ENCODE measurements at places on chromosomes 6 and 20. TPM values are rescaled to one million over a fixed set of nuclear protein-coding genes. Genes with fewer than 3 reads are reported as not detected.

Gene PDE7B
- total RNA-seq: 14.6 TPM

Gene GINS1
- total RNA-seq: 3.8 TPM

Gene SH3BGRL2
- 30.8 TPM for total RNA-seq

Gene TNFRSF6B
- total RNA-seq: 1.1 TPM

Gene FOXF2
- total RNA-seq: 15.4 TPM

Gene COL10A1
- not detected for total RNA-seq

Gene KCNG1
- 1.3 TPM for total RNA-seq

Gene TCP1
- 202 TPM for total RNA-seq

Gene OR2H2
- not detected for total RNA-seq

Gene NELFE
- total RNA-seq: 79.7 TPM

Gene RIPOR2
- 21.3 TPM for total RNA-seq

Gene BTBD3
- 62.8 TPM for total RNA-seq

Gene RNF182
- total RNA-seq: 0.51 TPM

Gene GCLC
- total RNA-seq: 29.6 TPM

Gene OPN5
- not detected for total RNA-seq

Gene ELOVL4
- 2.7 TPM for total RNA-seq

Gene SRC
- total RNA-seq: 54.3 TPM

Gene DEFB124
- total RNA-seq: not detected

Gene NINL
- 8.7 TPM for total RNA-seq

Gene CGAS
- 8.4 TPM for total RNA-seq

Gene NOX3
- not detected for total RNA-seq

Gene ENPP1
- total RNA-seq: 27.7 TPM

Gene IMPG1
- not detected for total RNA-seq

Gene CST5
- not detected for total RNA-seq

Gene SOBP
- 19.2 TPM for total RNA-seq

Gene MCHR2
- not detected for total RNA-seq

Gene PBOV1
- not detected for total RNA-seq

Gene PLA2G7
- 0.82 TPM for total RNA-seq

Gene ZSCAN9
- 21.3 TPM for total RNA-seq

Gene DEF6
- total RNA-seq: 11.6 TPM

Gene GPR6
- 0.41 TPM for total RNA-seq

Gene EDN1
- 6.7 TPM for total RNA-seq

Gene BIRC7
- total RNA-seq: 0.31 TPM

Gene BPIFB1
- 158 TPM for total RNA-seq

Gene SLC17A1
- total RNA-seq: not detected

Gene RSPO4
- total RNA-seq: not detected

Gene MAP7
- total RNA-seq: 6.1 TPM

Gene VWA7
- total RNA-seq: 2.3 TPM

Gene ZNF165
- 0.72 TPM for total RNA-seq

Gene DLL1
- total RNA-seq: 25.0 TPM

Gene DDR1
- 73.2 TPM for total RNA-seq

Gene TRIM40
- not detected for total RNA-seq

Gene CDC40
- 30.0 TPM for total RNA-seq

Gene KIF25
- total RNA-seq: 0.82 TPM

Gene CLVS2
- 0.10 TPM for total RNA-seq

Gene FGD2
- 13.1 TPM for total RNA-seq

Gene GATA5
- not detected for total RNA-seq

Gene LRRN4
- total RNA-seq: not detected

Gene NOP56
- total RNA-seq: 67.7 TPM

Gene FILIP1
- total RNA-seq: 71.9 TPM

Gene PRICKLE4
- 4.4 TPM for total RNA-seq

Gene CENPB
- 61.1 TPM for total RNA-seq

Gene ULBP3
- 1.8 TPM for total RNA-seq

Gene KHDC1
- 3.2 TPM for total RNA-seq

Gene IL17F
- total RNA-seq: not detected

Gene NKAIN2
- total RNA-seq: 1.7 TPM

Gene HSPA1L
- total RNA-seq: 4.5 TPM

Gene LGSN
- not detected for total RNA-seq

Gene GCNT2
- total RNA-seq: 6.3 TPM
